ENCODE measurements at places on chromosomes 4 and X. TPM values are rescaled to one million over a fixed set of nuclear protein-coding genes. Genes with fewer than 3 reads are reported as not detected.

The GPR119 gene
- not detected for polyA plus RNA-seq

The NDUFC1 gene
- 80.1 TPM for polyA plus RNA-seq

DNA sequence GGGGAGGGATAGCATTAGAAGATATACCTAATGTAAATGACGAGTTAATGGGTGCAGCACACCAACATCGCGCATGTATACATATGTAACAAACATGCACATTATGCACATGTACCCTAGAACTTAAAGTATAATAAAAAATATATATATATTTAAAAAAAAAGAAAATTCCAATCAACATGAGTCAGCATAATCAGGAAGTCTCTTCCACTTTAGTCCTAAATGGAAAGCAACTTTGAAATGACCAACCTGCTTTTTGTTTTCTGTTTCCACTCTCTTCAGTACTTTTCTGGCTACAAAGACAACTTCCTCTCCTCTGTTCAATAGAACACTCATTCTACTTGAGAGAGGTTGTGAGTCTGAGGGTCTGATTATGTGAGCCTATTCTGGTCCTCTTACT, 13.5 kb upstream of the MAGEA8 start:
- H3K4me1 ChIP-seq, result peaks cover 11% of the 10 kb centered on the region
- no peaks in the 10 kb centered on the region for H3K36me3 ChIP-seq
- H3K27me3 ChIP-seq, result peaks cover 7% of the 10 kb centered on the region
- H3K27ac ChIP-seq, result no peak overlapping the region

GRCh38 chrX:43973249-43974099, at the start of gene NDP:
Gene NDP, minus strand, starts transcription at chrX:43973390. Its CDS starts 14,745 bp downstream, at chrX:43958645.
- peaks cover 14% of the 10 kb centered on the region for H3K27me3 ChIP-seq
- peak within 1 kb of the TSS; percentile 31 for H3K4me3 ChIP-seq
- no peak within 1 kb of the TSS for H3K27ac ChIP-seq
- no peaks in the 10 kb centered on the region for H3K36me3 ChIP-seq
- H3K4me1 ChIP-seq, result peaks cover 8% of the 10 kb centered on the region

DNA sequence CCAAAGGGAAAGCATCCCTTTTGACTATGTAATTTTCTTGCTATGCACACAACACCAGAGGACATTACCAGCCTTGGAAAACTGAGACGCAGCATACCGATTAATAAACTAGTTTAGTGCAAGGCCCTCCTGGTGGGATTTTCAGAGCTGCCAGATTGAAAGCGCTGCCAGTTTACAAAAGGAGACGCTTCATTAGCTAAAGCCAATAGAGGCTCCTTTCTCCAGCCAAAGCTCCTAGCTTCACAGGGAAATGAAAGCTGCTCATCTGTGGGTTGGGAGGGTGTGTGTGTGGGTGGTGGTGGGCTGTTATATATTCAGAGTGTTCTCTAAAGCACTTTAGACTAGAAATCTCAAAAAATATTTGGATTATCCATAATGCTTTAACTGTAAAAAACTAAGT, 32.4 kb downstream of the SPANXN4 start:
- no peaks in the 10 kb centered on the region for H3K4me1 ChIP-seq
- peaks cover 4% of the 10 kb centered on the region for H3K27me3 ChIP-seq
- no peak overlapping the region for H3K4me3 ChIP-seq
- DNase-seq, result no peak
- H3K27ac ChIP-seq, result no peak overlapping the region

Data from immature natural killer cell (primary cell).